ENCODE measurements at places on chromosomes 2 and 18. TPM values are rescaled to one million over a fixed set of nuclear protein-coding genes. Genes with fewer than 3 reads are reported as not detected.

SIX3 gene
- total RNA-seq, result not detected

UGT1A8 gene
- total RNA-seq, result not detected

STAT4 gene
- 0.63 TPM for total RNA-seq

IL1RL1 gene
- total RNA-seq, result 0.17 TPM

MLPH gene
- 5.4 TPM for total RNA-seq

TGIF1 gene
- total RNA-seq, result 80.4 TPM

CNGA3 gene
- total RNA-seq, result 0.16 TPM

NOSTRIN gene
- total RNA-seq, result 0.09 TPM

ITGB6 gene
- total RNA-seq, result not detected

LINC00305 gene
- total RNA-seq, result not detected

LRRTM4 gene
- total RNA-seq, result 0.16 TPM

GPR45 gene
- not detected for total RNA-seq

ASIC4 gene
- 0.16 TPM for total RNA-seq

SP5 gene
- total RNA-seq, result not detected

SAG gene
- total RNA-seq, result not detected

Data from bronchial smooth muscle cell (primary cell).